Right atrium auricular region (tissue), 2 donors: ENCODE measurements at places on chromosomes 7 and 10. TPM values are rescaled to one million over a fixed set of nuclear protein-coding genes. Genes with fewer than 3 reads are reported as not detected.

The CLEC2L gene
- total RNA-seq: not detected

The SFTPA1 gene
- total RNA-seq: not detected

The DKK1 gene
- not detected for total RNA-seq

The WNT2 gene
- 6.5 TPM for total RNA-seq

The TES gene
- total RNA-seq: 23.3 TPM

The ANKRD1 gene
- 8,672 TPM for total RNA-seq

DNA sequence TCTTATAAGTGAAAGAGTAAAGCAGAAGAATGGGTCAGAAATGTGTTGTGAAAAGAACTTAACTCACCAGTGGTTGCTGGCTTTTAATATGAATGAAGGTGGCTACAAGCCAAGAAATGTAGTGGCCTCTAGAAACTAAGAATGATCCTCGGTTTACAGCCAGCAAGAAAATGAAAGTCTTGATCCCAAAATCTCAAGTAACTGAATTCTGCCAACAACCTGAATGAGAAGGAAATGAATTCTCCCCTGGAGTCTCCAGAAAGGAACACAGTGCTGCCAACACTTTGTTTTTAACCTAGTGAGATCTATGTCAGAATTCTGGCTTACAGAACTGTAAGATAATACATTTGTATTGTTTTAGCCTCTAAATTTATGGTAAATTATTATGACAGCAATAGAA is 193.0 kb downstream of the FZD1 start:
- no peak overlapping the region for H3K27ac ChIP-seq
- no peak for DNase-seq
- H3K27me3 ChIP-seq: no peaks in the 10 kb centered on the region
- no peak overlapping the region for H3K4me3 ChIP-seq
- H3K4me1 ChIP-seq: no peaks in the 10 kb centered on the region
- H3K36me3 ChIP-seq: no peaks in the 10 kb centered on the region

DNA sequence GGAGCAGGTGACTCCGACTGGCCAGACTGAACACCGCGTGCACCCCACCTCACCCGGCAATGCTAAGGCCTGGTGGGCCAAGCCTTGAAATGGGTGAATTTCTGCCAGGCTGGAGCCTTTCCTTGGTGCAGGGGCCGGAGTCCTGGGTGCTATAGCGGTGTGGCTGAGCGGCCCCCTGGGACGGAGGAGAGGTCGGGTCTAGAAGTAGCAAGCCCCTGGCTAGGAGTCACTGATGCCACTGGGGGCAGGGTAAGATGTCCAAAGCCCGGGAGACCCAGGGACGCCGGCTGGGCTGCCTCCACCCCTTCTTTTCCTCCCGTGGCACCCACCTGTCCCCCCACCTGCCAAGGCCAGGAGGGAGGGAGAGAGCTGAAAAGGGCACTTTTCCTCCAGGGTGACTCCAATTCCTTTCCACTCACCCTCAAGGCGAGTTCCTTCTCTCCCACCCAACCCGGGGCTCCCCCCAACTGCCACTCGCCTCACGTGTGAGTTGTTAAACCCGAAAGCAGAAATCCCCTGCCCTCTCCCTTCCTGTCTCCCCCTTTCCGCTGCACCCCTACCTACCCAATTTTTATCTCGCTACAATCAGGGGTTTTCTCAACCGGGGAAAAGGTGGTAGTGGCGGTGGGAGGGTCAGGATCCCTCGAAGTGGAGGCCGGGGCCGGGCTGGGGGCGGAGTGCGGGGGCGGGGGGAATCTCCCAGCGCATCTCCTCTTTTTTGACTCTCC is 6.0 kb upstream of the GATA3 start:
- H3K4me1 ChIP-seq: no peaks in the 10 kb centered on the region
- peaks cover 69% of the 10 kb centered on the region for H3K27me3 ChIP-seq
- H3K36me3 ChIP-seq: no peaks in the 10 kb centered on the region

DNA sequence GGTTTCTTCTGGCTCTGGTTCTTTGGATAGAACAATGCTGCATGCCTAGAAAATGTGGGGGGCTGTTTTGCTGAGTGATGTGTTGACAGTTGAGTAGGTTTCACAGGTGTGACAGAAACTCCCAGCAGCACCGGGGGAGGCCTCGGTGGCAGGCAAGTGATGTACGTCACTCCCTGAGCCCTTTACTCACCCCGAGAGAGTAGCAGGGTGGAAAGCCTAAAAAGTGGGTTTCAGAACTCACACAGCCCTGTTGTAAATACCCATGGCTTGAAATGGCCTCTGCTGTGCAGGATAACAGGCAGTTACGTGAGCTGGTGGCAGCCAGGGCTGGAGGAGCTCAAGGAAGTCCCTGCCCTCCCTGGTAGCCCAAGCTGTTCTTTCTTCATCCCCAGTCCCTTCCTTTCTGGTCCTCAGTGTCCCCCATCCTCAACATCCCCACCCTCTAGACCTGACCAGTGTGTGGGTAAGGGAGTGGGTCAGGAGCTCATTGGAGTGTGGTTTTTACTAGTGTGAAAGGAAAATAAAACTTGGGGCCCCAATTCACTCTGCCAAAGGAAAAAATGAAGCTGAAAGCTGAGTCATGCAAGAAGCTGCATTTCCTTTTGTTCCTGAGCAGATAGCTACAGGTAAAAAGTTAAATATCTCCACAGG is 258.1 kb downstream of the STK31 start:
- H3K27me3 ChIP-seq: no peaks in the 10 kb centered on the region
- H3K4me1 ChIP-seq: no peaks in the 10 kb centered on the region
- no peak overlapping the region for H3K4me3 ChIP-seq
- H3K36me3 ChIP-seq: no peaks in the 10 kb centered on the region
- no peak for DNase-seq

DNA sequence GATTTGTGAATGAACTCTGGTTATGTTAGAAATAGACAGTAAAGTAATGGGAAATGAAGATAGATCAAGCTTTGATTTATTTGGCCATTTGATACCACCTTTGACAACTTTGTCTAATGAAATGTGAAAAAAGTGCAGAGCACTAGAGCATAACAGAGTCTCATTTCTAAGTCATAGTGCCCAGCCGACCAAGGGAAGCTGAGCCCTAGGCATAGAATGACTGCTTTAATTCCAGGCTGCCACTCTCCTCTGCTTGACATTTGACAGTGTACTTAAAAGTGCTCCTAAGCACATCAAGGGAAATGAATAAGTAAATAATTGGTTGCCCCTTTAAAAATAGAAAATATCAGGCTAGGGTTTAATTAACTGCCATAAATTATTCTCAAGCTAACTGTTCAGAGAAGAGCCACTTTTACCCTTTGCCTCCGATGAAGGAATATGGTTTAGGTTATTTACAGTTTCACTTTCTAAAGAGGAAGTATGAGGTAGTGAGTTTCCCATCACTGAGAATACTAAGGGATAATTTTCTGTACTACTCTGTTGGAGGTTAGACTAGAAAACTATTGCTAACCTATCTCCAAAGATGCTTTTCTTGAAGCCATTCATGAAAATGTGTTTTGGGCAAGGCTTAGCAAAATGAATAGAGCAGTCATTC is 591.6 kb downstream of the REEP3 start:
- H3K36me3 ChIP-seq: no peaks in the 10 kb centered on the region
- H3K27ac ChIP-seq: no peak overlapping the region
- H3K4me1 ChIP-seq: no peaks in the 10 kb centered on the region
- no peaks in the 10 kb centered on the region for H3K27me3 ChIP-seq

DNA sequence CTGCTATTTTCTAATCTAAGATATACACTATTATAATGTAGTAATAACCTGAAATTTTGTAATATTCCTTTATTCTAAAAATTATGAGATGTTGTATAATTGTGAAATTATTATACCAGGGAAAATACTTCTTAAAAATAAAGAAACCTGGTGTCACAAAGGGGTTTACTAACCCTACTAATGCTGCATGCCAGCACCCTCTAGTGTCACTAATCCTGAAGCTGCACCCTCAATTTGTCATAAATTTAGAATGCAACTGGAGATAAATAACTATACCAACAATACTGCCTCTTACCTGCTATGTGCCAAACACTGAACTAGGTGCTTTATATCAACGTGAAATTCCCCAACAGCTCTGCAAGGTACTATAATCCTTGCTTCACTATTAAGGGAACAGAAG is 30.8 kb downstream of the TM9SF3 start:
- H3K27ac ChIP-seq: no peak overlapping the region
- H3K4me1 ChIP-seq: no peaks in the 10 kb centered on the region
- DNase-seq: no peak

DNA sequence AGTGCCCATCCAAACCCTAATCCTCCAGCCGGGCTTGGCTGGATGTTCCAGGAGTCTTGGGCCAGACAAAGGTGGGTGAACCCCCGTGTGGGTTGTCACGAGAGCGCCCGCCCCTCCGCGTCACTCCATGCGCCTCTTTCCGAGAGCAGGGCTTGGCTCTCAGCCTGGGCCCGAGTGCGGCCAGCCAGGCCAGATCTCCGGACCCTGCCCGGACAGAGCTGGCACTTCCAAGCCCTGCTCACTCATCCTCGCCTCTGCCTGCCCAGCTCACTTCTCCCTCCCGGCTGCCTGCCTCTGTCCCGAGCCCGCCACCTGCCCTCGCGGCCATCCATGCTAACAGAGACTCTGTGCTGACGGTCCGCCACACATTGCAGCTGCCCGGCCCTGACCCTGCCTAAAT is 34.6 kb downstream of the AGAP3 start:
- H3K27me3 ChIP-seq: no peaks in the 10 kb centered on the region
- no peaks in the 10 kb centered on the region for H3K4me1 ChIP-seq
- peaks cover 51% of the 10 kb centered on the region for H3K36me3 ChIP-seq

DNA sequence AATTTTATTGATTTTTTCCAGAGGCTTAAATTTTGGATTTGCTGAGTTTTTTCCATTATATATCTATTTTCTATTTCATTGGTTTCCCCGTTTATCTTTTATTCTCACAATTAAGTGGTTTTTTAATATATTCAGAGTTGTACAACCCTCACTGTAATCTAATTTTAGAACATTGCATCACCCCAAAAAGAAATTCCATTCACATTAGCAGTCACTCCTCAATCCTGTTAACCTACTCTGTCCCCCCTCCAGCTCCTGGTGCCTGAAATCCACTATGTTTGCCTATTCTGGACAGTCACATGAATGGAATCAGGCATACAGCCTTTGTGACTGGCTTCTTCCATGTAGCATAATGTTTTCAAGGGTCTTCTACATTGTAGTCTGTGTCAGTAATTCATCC is 55.8 kb upstream of the ITGA8 start:
- no peak overlapping the region for H3K27ac ChIP-seq
- H3K4me3 ChIP-seq: no peak overlapping the region
- H3K36me3 ChIP-seq: peaks cover 12% of the 10 kb centered on the region
- H3K4me1 ChIP-seq: no peaks in the 10 kb centered on the region

- peak overlapping the region; percentile 18 for H3K27ac ChIP-seq
- DNase-seq: no peak
- H3K36me3 ChIP-seq: no peaks in the 10 kb centered on the region
- H3K27me3 ChIP-seq: no peaks in the 10 kb centered on the region
- no peak overlapping the region for H3K4me3 ChIP-seq
- peaks cover 16% of the 10 kb centered on the region for H3K4me1 ChIP-seq
Measured at GRCh38 chr10:60384708-60385398, 4.8 kb downstream of the ANK3 start.

DNA sequence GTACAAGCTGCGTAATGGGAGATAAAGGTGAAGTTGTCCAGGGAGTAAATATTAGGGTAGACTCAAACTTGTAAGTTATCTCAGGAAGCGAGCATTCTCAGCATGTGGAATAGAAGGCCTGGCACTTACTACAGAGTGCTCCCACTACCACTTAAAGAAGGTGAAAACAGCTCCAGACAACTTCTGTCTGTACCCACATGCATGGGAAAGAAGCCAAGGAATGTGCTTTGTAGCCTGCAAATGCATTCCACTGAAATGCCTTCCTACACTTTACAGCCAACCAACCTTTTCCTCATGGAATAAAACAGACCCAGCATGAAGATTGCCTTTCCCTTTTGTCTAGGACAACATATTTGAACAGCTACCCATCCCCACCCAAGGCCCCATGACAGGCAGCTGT is 45.4 kb upstream of the NPSR1 start:
- H3K27me3 ChIP-seq: no peaks in the 10 kb centered on the region
- no peak overlapping the region for H3K4me3 ChIP-seq
- H3K27ac ChIP-seq: peak overlapping the region; percentile 38
- DNase-seq: no peak
- no peaks in the 10 kb centered on the region for H3K36me3 ChIP-seq

DNA sequence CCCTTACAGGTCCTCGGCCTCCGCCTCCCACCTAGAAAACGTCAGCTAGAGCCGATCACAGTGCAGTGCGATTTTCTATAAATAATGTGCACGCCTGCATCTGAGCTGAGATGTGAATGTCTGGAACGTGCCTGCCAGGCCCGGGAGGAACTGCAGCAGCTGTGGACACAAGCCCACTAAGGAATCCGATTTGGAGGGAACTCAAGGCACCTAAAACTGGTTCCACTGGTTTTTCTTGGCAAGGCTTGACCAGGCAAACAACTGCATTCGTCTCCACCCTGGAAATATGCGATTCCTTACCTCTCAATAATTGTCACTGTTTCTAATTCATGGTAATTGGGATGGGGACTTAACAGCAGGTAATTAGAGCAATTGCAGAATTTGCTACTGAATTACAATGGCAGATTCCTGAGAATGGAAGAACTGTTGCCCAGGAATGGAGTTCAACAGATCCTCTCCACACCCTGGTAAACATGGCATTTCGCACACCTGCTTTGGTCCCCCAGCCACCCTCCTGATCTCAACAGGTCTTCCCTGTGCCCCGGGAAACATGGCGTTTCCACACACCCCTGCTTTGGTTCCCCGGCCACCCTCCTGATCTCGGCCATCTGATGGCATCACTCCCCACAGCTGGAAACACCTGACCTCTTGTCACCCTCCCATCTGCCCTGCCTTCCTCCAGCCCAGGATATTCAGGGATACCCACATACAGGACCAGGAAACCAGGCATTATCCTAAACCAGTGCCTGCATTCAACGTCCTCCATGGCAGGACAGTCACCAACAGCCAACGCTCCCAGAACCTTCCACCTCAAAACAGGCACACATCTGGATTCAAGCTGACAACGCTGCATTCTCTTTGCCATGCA is 76.0 kb downstream of the DIP2C start:
- no peaks in the 10 kb centered on the region for H3K27me3 ChIP-seq
- peak overlapping the region; percentile 63 for H3K27ac ChIP-seq
- H3K4me1 ChIP-seq: no peaks in the 10 kb centered on the region
- DNase-seq: no peak
- H3K4me3 ChIP-seq: no peak overlapping the region

DNA sequence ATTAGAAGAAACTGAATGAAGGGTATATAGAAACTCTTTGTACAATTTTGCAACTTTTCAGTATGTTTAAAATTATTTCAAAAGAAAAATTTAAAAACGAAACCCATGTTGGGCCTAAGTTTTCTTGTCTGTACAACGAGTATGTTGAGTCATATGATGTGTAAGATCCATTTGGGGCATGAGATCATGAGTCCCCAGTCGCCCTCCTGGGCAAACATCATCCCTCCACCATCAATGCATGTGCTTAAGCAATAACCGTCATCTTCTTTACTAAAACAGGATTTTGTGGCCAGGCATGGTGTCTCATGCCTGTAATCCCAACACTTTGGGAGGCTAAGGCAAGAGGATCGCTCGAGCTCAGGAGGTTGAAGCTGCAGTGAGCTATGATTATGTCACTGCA is 54.2 kb upstream of the CDCA7L start:
- H3K27me3 ChIP-seq: no peaks in the 10 kb centered on the region
- DNase-seq: no peak
- no peaks in the 10 kb centered on the region for H3K4me1 ChIP-seq

GRCh38 chr10:14879124-14879927 is 660 bp downstream of the SUV39H2 start:
- H3K27ac ChIP-seq: peak overlapping the region; percentile 99
- no peaks in the 10 kb centered on the region for H3K27me3 ChIP-seq
- H3K36me3 ChIP-seq: no peaks in the 10 kb centered on the region
- no peak for DNase-seq
- no peaks in the 10 kb centered on the region for H3K4me1 ChIP-seq
